ENCODE measurements at places on chromosomes 5 and 9. TPM values are rescaled to one million over a fixed set of nuclear protein-coding genes. Genes with fewer than 3 reads are reported as not detected.

DMGDH gene
- total RNA-seq: not detected

OTP gene
- 0.09 TPM for total RNA-seq

S100Z gene
- total RNA-seq: not detected

LPAR1 gene
- total RNA-seq: 22.1 TPM

SVEP1 gene
- 1.7 TPM for total RNA-seq

ZCCHC10 gene
- total RNA-seq: 30.8 TPM

C6 gene
- not detected for total RNA-seq

CNTNAP3 gene
- total RNA-seq: 8.0 TPM

C9 gene
- not detected for total RNA-seq

LRRC19 gene
- not detected for total RNA-seq

UGT3A2 gene
- total RNA-seq: not detected

SLC27A4 gene
- 37.3 TPM for total RNA-seq

DNM1 gene
- 78.9 TPM for total RNA-seq

GRIA1 gene
- total RNA-seq: not detected

ADAMTS19 gene
- total RNA-seq: not detected

PPP1R26 gene
- total RNA-seq: 17.3 TPM

GHR gene
- 0.05 TPM for total RNA-seq

SYNPO gene
- total RNA-seq: 21.7 TPM

SOX30 gene
- not detected for total RNA-seq

KCNN2 gene
- total RNA-seq: 0.20 TPM

PTPN3 gene
- total RNA-seq: 17.5 TPM

C5orf63 gene
- 3.7 TPM for total RNA-seq

Measured in A549 treated with AZD2906 at 1 μM for 4 hours (cell line).